EH (cell line): ENCODE measurements at places on chromosomes 7 and 10.
A peak's percentile ranks its signal among the peaks of the same experiment; 100 is the strongest.

- DNase-seq = no peak
Observed at GRCh38 chr7:157612664-157613561, 276.1 kb downstream of the DNAJB6 start.

DNA sequence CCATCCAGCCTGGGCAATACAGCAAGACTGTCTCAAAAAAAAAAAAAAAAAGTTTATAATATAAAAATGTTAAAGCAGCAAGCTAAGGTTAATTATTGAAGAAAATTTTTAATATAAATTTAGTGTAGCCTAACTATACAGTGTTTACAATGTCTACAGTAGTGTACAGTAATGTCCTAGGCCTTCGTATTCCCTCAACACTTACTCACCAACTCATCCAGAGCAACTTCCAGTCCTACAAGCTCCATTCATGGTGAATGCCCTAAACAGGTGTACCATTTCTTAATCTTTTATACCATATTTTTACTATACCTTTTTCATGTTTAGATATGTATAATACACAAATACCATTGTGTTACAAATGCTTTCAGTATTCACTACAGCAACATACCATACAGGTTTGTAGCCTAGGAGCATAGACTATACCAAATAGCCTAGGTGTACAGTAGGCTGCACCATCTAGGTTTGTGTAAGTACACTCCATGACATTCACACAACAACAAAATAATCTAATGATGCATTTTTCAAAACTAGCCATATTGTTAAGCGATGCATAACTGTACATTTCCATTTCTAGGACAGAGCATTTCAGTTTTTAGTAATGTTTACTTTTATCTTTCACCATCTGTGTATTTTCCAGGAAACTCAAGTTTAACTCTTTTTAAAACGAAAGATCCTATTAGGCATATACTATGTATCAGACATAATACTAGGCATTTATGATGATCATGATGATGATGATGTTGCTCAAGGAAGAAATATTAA lies 43.3 kb downstream of the CNOT4 start:
- DNase-seq = no peak

- DNase-seq = no peak
Observed at GRCh38 chr10:63587191-63587590, 66.0 kb downstream of the REEP3 start.

GRCh38 chr7:1432411-1433082 lies 26.7 kb downstream of the MICALL2 start:
- peak; percentile 57 for DNase-seq

GRCh38 chr10:103555325-103555649 lies 61.8 kb downstream of the NEURL1 start:
- no peak for DNase-seq

GRCh38 chr7:44972562-44972961 lies 6.3 kb downstream of the MYO1G start:
- DNase-seq = no peak
